Tibial nerve (tissue), 4 donors: ENCODE measurements at places on chromosomes 13 and 19. TPM values are rescaled to one million over a fixed set of nuclear protein-coding genes. Genes with fewer than 3 reads are reported as not detected.

DNA sequence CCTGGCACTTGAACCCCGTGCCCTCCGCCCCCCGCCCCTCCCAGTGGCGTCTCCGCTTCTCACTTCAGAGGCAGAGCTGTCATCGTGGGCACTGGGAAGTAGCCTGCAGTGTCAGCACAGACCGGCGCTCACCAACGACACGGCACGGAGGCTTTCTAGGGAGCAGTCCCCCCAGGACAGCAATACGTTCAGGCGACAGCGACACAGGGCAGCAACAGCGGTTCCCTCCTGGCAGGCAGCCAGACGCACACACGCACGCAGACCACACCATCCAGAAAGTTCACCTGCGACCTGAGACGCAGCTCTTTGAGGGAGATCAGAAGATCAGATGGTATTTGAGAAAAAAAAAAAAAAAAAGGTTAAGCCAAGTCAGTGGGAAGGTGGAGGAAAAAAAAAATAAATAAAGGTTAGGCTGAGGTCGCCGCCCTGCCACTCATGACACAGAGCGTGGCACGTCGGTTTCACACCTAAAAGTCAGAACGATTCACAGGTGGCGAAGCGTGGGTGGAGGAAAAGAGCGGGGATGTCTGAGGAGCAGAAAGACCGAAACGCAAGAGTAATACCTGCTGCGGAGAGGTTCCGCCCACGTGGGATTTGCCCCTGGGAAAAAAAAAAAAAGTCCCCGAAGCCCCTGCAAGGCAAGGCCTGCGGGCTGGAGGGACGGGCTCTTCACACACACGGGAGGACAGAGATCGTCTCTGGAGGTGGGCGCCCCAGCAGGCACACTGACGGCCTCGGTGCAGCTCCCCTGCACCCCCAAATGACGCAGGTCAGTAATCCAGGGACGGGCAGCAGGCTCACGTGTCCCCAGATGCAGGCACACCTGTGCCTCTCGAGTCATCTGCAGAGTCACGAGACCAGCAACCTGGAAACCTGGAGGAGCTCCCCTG, 94.5 kb downstream of the GNG7 start:
- no peak overlapping the region for H3K27ac ChIP-seq
- DNase-seq: no peak
- peaks cover 4% of the 10 kb centered on the region for H3K4me1 ChIP-seq
- H3K4me3 ChIP-seq: no peak overlapping the region
- no peaks in the 10 kb centered on the region for H3K27me3 ChIP-seq
- H3K36me3 ChIP-seq: no peaks in the 10 kb centered on the region

Gene GGN
- not detected for total RNA-seq

DNA sequence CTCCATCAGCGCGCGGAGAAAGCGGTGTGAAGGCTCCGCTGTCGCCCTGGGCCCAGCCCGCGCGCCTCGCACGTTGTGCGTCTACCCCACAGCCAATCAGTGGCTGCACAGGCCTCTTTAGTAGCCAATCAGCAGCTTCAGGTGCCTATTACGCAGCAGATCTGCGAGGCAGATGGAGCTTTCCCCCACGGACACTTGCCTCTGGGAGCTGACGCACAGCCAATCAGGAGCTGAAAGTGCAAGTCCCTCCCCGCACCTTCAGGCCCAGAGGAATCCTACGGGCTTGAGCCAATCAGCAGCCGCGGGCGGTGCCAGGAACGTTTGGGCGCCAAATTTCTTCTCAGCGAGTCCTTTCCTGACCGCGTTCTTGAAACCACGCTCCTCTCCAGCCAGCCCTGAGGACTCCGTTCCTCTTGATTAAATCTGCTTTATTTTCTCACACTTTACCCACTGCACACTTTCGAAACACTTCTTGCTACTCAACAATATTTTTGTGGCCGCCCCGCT, 39.9 kb downstream of the SIGLEC7 start:
- DNase-seq: no peak
- H3K27me3 ChIP-seq: no peaks in the 10 kb centered on the region
- no peak overlapping the region for H3K4me3 ChIP-seq
- H3K36me3 ChIP-seq: no peaks in the 10 kb centered on the region
- H3K4me1 ChIP-seq: no peaks in the 10 kb centered on the region

GRCh38 chr19:2798733-2799132, 13.4 kb downstream of the THOP1 start:
- DNase-seq: no peak
- H3K4me3 ChIP-seq: no peak overlapping the region
- H3K4me1 ChIP-seq: no peaks in the 10 kb centered on the region
- no peak overlapping the region for H3K27ac ChIP-seq

DNA sequence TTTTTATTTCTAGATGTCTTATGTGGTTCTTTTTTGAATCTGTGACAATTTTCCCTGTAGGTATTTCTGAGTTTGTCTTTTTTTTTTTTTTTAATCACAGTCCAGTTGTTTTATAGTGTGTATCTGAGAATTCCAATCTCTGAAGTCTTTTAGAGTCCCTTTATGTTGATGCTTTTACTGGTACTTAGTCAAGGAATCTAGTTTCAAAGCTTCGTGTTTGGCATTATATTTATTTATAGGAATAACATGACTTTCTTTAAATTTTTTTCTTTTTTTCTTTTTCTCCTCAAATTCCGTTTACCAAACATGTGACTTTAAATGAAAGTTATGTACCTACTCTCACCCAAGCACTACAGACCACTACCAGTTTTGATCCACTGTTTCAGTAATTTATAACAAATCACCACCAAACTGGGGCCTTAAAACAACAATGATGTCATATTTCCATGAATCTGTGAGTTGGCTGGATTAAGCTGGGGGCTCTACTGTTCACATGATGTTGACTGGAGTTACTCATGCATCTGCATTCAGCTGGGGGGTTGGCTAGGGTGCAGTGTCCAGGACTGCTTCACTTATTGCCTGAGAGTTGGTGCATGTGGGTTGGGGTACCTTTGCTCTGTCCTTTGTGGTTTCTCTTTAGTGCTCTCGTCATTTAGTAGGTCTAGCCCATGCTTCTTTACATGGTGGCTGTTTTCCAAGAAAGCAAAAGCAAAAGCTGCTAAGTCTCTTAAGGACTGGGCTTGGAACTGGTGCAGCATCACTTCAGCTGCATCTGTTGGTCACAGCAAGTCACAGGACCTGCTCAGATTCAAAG, 22.3 kb downstream of the KCTD4 start:
- no peaks in the 10 kb centered on the region for H3K4me1 ChIP-seq
- H3K27ac ChIP-seq: peak overlapping the region; percentile 8
- no peak overlapping the region for H3K4me3 ChIP-seq
- no peak for DNase-seq
- peaks cover 16% of the 10 kb centered on the region for H3K36me3 ChIP-seq

Gene RPL36
- 780 TPM for total RNA-seq

GRCh38 chr19:13353625-13354024, 152.7 kb downstream of the CACNA1A start:
- H3K36me3 ChIP-seq: no peaks in the 10 kb centered on the region
- no peak for DNase-seq
- H3K27me3 ChIP-seq: no peaks in the 10 kb centered on the region
- H3K4me1 ChIP-seq: no peaks in the 10 kb centered on the region
- no peak overlapping the region for H3K4me3 ChIP-seq

DNA sequence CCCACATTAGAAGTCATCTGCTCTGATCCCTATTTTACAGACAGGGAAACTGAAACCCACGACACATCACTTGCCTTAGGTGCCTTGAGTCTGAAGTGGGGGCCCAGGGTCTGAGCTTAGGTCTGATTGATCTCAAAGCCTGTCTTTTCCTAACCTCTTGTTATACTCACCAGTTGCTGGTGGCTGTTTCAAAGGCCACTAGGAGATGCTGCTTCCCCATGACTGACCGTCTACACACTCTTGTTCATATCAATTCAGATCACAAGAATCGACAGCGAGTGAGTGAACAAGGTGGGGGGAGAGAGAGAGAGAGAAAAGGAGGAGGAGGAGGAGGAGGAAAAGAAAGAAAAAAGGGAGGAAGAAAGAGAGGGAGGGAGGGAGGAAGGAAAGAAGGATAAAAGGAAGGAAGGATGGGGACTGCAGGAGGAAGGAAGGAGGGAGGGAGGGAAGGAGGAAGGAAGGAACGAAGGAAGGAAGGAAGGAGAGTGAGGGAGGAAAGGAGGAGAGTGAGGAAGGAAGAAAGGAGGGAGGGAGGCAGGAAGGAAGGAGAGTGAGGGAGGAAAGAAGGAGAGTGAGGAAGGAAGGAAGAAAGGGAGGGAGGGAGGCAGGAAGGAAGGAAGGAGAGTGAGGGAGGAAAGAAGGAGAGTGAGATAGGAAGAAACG, 3.3 kb downstream of the OR10H1 start:
- no peak overlapping the region for H3K27ac ChIP-seq
- peak; percentile 7 for DNase-seq
- H3K36me3 ChIP-seq: no peaks in the 10 kb centered on the region
- no peaks in the 10 kb centered on the region for H3K4me1 ChIP-seq
- H3K4me3 ChIP-seq: no peak overlapping the region
- no peaks in the 10 kb centered on the region for H3K27me3 ChIP-seq

Gene ZNF256
- total RNA-seq: 3.6 TPM

- no peak for DNase-seq
- no peak overlapping the region for H3K4me3 ChIP-seq
- H3K27me3 ChIP-seq: no peaks in the 10 kb centered on the region
- H3K27ac ChIP-seq: no peak overlapping the region
- H3K36me3 ChIP-seq: no peaks in the 10 kb centered on the region
Observed at GRCh38 chr19:46978171-46978869, 41.3 kb upstream of the NPAS1 start.

Gene PRODH2
- not detected for total RNA-seq

Gene TEX101
- not detected for total RNA-seq

DNA sequence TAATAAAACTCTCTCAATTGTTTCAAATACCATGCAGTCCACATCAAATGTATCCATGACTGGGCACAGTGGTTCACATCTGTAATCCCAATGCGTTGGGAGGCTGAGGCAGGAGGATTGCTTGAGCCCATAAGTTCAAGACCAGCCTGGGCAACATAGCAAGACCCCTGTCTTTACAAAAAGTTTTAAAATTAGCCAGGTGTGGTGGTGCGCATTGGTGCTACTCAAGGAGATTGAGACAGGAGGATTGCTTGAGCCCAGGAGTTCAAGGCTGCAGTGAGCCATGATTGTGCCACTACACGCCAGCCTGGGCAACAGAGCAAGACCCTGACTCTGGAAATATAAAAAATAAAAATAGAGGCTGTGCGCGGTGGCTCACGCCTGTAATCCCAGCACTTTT, 5.0 kb downstream of the CLIP3 start:
- H3K4me3 ChIP-seq: no peak overlapping the region
- H3K4me1 ChIP-seq: no peaks in the 10 kb centered on the region
- peaks cover 59% of the 10 kb centered on the region for H3K36me3 ChIP-seq
- H3K27me3 ChIP-seq: no peaks in the 10 kb centered on the region
- no peak overlapping the region for H3K27ac ChIP-seq

DNA sequence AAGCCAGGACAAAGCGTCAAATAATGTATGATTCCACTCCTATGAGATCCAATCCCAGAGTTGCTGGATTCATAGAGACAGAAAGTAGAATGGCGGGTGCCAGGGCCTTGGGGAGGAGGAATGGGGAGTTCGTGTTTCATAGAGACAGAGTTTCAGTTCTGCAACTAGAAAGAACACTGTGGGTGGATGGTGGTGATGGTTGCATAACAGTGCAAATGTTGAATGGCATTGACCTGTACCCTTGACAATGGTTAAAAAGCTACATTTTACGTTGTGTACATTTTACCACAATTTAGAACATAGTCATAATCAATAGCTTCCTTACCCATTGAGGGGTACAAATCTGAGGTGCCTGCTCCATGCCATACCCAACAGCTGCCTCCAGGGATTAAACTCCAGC, 33.4 kb downstream of the MBD3L2B start:
- H3K36me3 ChIP-seq: no peaks in the 10 kb centered on the region
- DNase-seq: no peak
- H3K27ac ChIP-seq: no peak overlapping the region
- no peaks in the 10 kb centered on the region for H3K27me3 ChIP-seq
- H3K4me1 ChIP-seq: no peaks in the 10 kb centered on the region
- H3K4me3 ChIP-seq: no peak overlapping the region

Gene FFAR2
- total RNA-seq: not detected

DNA sequence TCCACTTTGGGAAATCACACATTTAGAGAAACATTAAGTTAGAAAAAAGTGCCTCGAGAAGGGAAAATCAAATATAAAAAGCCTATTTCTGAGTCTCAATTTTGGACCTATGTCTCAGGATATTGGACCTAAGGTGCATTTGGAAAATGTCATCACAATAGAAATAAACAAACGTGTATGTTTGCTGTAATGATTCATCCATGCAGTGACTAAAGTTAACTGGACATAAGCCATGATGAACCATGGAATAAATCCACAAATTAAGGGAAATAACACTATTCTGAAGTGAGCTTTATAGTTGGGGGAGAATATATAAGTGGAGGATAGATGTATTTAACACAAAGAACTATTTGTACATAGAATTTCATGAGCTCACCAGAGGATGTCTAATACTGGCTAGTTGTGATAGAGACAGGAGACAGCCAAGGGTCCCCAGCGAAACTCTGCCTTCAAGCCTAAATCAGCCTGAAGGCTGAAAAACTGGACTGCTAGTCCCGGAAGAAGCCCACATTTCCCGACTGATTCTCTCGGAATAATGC, 963.3 kb upstream of the SPRY2 start:
- no peaks in the 10 kb centered on the region for H3K4me1 ChIP-seq
- H3K36me3 ChIP-seq: no peaks in the 10 kb centered on the region
- H3K4me3 ChIP-seq: no peak overlapping the region
- no peak overlapping the region for H3K27ac ChIP-seq

Gene SIGLECL1
- not detected for total RNA-seq

Gene SWSAP1
- total RNA-seq: 3.1 TPM

DNA sequence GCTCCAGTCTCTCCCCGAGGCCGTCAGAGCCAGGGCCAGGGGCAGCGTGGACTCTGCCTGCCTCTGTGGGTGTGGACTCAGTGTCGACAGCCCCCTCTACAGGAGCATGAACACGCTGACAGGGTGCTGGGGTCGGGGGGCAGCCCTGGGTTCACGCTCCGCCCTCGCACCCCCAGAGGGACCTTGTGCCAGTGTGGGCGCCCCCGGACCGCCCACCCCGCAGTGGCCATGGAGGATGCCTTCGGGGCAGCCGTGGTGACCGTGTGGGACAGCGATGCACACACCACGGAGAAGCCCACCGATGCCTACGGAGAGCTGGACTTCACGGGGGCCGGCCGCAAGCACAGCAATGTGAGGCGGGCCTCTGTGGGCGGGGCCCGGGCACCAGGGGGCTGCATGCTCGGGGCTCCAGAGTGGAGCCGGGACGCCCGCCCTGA, 8.3 kb downstream of the TRPM4 start:
- H3K27me3 ChIP-seq: no peaks in the 10 kb centered on the region
- peaks cover 27% of the 10 kb centered on the region for H3K36me3 ChIP-seq
- H3K4me3 ChIP-seq: no peak overlapping the region
- H3K4me1 ChIP-seq: peaks cover 12% of the 10 kb centered on the region

GRCh38 chr13:38346764-38347163, 2.9 kb upstream of the UFM1 start:
- H3K27ac ChIP-seq: no peak overlapping the region
- H3K4me1 ChIP-seq: peaks cover 10% of the 10 kb centered on the region
- no peaks in the 10 kb centered on the region for H3K36me3 ChIP-seq

DNA sequence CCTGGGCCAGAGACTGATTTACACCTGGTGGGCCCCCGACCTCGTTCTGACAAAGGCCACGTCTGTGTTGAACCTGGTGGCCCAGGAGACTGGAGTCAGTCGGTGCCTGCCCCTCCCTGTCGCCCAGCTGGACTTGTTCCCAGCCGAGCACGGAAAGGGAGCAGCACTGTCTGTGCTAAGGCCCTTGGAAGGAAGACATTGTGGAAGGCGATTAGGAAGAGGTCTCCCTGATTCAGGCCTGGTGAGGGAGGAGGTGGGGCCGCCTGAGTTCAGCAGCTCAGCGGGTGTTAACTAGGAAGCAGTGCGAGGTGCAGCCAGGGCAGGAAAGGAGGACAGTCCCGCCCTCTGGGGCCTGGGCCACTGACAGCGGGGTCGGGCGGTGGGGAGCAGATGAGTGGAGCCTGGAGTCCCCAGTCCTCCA, 64.7 kb downstream of the GPR12 start:
- no peaks in the 10 kb centered on the region for H3K27me3 ChIP-seq
- no peak overlapping the region for H3K4me3 ChIP-seq

Gene CAMSAP3
- total RNA-seq: not detected
